ENCODE measurements at places on chromosomes 6 and 20.

- no peak for DNase-seq
Measured at GRCh38 chr6:31299511-31299910, 27.6 kb upstream of the HLA-C start.

DNA sequence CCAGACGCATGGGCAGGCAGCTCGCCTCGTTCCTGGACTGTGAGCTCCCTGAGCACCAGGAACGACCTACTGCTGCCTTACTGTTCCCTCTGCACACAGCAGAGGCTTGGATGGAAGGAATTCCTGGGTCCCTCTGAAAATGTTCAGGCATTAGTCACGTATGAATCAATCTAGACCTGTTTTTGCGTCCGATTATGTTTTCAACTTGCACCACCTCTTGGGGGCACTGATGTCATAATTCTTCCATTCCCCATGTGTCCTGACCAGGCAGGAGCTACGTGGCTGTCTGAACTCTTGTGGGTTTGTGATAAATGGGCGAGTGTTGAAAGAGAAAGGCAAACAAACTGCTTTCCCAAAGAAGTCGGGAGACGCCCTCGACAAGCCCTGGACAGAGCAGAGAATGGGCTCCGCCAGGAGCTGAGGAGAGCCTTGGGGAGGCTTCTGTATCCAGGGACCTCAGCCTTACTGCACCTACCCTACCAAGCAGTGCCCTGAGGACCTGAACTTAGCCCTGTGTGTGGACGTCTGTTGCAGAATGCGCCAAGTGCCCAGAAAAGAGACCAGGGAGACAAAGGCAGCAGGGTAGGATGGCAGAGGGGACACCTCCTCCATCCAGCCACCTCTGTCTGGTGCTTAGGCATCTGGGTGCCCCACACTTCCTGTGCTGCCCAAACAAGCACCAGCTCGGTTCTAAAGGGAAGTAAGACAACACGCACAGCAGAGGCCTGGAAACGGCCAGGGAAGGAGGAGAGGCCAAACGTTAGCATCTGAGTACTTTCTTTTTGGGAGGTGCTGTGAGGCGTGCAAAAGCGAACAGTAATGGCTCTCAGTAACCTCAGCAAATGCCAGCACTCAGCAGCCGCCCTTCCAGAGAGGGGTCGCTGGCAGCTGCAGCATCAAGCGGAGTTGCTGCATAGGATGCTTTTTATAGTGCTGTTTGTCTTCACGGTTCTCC lies 124.2 kb downstream of the LY86 start:
- no peak for DNase-seq

DNA sequence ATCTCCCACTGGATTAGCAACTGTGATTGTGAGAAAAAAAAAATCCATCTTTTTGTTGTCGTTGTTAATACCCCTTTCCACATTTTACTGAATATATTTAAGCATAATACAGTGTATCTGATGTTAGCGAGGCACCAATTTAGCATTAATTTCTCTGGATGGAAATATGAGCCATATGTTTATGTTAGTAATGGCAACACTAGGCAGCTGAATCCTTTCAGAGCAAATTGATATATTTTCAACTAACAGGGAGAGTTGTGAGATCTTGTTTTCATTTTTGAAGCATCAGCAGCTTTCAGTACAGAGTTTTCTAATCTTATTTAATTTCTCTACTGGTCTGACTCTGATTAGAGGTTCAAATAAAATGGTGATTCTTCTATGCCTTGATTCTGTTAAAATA lies 84.8 kb upstream of the HDAC2 start:
- DNase-seq = no peak

- no peak for DNase-seq
Measured at GRCh38 chr6:72824833-72825232, 203.0 kb downstream of the KCNQ5 start.

DNA sequence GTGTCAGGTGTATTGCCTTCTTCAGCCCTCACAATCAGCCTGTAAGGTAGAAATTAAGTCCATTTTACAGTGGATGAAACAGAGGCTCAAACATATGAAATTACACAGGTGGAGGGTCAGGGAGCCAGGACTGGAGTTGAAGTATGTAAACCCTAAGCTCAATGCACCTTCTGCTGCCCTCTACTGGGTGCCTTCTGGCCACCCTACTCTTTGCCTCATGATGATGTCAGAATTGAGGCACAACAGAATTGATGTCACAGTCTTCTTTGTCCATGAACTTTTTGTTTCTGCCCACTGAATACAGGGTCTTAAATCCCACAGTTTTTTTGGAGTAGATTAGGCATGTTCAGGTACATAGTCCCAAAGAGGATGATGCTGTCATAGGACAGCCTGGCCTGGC lies 400.8 kb upstream of the CHD6 start:
- no peak for DNase-seq

DNA sequence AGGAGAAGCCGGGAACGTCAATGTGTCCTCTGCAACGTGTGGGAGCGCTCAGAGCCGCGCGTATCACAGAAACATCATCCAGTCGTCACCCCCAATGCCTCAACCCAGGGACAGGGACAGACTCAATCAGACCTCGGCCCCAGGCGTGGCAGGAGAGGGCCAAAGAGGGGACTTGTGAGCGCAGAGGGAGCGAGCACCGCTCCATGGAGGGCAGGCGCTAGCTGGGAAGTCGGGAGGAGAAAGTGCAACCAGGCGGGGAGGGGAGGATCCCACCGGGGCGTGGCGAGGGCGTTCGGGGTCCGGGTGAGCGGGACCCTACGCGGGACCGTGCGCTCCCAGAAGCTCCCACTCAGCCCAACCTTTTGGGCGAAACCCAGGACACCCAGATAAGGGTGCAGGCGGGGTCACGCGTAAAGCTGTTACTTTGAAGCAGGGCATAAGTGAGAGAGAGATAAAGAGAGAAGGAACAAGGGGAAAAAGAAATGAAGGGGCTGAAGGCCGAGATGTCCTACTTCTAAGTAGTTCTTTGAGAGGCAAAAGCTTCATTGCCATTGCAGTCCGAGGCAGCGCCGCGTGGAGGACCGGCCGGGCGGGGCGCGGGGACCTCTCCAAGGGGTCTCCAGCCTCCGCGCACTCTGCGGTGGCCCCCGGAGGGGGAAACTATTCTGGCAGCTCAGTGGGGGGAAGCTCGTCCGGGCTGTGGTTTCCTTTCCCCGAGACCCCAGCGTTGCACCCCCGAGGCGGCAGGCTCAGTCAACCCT lies 862 bp upstream of the SOBP start:
- DNase-seq = peak; percentile 48

DNA sequence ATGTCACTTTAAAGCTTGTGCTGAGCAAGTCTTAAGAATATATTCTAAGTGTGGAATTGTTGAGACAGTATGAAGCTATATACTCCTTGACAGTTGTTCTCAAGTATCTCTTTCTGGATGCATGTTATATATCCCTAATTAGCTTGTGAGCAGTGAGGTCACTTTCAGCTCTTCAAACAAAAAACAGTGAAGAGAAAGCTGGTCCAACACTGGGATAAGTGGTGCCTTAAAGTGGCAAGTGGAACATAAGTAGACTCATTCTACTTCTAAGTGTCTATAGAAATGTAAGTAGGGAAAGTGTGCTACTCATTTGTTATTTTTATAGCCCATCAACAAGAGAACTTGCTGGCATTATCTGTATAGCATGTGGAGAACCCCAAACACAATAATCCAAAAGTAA lies 133.1 kb upstream of the BACH2 start:
- DNase-seq = no peak

DNA sequence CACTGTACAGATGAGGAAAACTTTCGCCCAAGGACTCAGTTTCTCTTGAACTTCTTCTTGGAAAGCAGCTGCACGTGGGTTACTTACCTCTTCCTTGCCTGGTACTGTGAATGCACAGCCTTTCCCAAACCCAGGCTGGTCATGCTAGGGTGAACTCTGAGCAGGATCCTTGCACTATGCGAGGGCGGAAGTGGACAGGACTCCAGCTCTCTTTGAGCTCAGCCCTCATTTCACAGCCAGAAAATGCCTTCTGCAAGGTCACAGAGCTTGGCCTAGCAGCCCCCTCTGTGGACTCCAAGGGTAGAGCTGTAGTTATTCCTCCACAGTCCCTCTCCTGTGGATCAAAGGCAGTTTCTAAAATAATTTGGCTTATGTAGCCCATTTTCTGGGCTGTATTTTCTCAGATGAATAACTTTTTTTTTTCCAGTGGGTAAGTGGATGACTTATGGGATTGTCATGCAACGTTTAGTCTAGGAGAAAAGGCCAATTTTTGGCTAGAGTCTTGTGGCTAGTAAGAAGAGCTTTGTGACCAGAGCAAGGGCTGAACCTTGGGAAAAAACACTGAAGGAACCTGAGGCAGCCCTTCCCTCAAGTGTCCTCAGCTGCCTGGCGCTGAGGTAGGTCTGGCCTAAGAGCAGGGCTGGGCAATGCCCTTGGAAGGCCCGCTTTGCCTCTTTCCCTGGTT lies 172.7 kb downstream of the SCP2D1 start:
- DNase-seq = no peak

- DNase-seq = no peak
Measured at GRCh38 chr20:24109537-24109936, 121.0 kb upstream of the GGTLC1 start.

DNA sequence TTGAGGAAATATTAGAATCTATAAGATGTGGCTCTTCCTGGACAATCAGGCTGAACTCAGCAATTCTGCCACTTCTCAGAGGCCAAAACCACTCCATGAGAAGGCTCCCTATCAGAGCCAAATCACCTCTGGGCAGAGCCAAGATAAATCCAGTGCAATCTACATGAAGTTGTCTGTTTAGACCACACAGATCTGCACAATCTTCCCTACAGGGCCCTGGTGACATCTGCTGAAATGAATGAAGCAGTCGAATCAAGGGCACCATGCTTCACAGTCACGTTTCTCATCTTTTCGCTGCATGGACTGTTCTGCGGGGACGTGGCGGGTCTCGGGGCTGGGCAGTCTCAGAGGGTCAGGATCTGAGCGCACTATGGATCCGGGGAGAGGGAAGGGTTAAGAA lies 60.1 kb upstream of the CD93 start:
- DNase-seq = no peak

GRCh38 chr6:157867155-157867559 lies 44.1 kb downstream of the SNX9 start:
- DNase-seq = no peak

GRCh38 chr6:80316686-80317231 lies 210.3 kb downstream of the BCKDHB start:
- no peak for DNase-seq

- no peak for DNase-seq
Measured at GRCh38 chr6:157034436-157035230, 257.5 kb downstream of the ARID1B start.

DNA sequence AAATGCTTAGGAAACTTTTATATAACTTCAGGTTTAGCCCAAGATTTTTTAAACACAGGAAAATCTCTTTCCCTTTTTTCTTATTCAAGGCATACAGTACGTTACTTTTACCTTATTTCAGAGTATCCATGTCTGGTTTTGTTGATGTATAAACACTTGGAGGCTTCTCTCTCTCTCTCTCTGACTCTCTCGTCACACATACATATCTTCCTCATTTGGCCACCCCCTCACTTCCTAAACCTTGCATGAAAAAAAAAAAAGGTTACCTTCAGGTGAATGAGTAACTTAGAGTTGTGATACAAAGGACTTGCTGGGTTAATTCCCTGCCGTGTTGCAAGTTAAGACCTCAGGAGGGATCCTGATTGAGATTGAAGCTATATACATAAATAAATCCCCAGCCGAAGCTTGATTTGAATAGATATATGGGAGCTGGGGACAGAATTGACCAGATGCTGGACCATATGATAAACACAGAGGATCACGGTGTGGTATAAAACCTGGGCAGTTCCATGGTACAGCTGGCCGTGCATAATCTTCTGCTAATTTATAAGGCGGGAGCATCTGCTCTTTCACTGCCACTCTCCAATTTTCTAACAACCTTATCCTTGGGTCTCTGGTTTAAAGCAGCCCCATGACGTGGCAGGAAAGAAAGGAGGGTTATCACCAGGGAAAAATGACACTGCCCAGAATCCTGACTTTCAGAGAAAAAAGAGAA lies 55.1 kb upstream of the IL20RA start:
- no peak for DNase-seq

DNA sequence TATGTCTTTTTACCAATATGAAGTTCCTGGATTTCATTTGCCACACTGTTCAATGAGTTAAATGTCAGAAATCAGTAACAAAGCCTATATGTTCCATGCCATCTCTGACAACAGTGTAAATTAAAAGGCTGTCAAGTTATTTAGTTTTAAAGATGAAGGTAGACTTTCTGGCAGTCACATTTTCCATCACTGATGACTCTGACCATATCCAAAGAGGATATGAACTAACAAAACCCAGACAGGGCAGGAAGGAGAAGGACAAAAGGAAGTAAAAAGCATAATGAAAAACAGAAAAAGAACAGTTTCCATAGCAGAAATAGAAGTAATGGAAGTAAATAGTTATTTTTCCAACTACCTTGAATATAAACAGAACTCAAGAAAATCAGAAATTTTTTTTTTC lies 242.3 kb downstream of the UBE3D start:
- DNase-seq = no peak

GRCh38 chr20:56200456-56200855 lies 48.1 kb upstream of the MC3R start:
- no peak for DNase-seq

DNA sequence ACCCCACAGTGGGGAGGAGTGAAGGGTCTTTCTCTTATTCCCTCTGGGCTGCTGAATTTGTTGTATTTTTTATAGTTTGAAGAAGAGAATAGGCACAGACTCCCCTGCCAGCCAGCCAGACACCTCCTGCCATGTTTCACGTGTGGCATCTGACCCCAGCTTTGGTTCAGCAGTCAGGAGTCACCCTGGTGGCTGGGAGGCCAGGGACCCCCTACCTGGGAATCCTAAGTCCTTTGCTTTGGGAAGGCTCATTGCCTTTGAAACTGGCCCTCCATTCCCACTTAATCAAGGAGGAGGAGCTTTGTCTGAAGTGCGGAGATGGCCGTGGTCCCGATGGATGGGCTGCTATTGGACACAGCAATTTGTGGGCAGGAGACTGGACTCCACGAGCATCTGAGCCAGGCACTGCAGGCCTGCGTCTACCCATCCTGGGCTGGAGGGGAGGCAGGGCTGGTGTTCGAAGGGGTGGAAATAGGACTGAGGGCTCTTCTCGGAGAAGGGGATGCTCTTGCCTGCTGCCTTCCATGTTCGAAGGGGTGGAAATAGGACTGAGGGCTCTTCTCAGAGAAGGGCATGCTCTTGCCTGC lies 196.1 kb downstream of the DLL1 start:
- no peak for DNase-seq

DNA sequence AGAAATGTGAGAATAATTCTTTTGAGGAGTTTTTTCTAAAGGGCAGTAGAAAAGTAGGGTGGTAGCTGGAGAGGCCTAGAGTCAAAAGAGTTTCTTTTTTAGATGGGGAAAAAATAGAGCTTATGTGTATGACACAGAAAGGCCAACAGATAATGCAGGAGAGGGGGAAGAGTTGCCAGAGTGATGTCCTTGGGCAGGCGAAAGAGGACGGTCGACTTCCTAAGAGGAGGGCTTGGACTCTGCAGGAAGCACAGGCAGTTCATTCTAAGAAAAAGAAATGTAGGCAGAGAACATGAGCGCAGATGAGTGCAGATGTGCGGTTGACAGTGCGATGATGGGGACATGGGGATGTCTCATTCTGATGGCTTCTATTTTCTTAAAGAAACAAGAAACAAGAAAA lies 68.9 kb downstream of the PAK5 start:
- no peak for DNase-seq

- DNase-seq = no peak
Measured at GRCh38 chr6:76466286-76466685, 393.8 kb upstream of the IMPG1 start.

GRCh38 chr6:13872681-13873080 lies 52.1 kb upstream of the RNF182 start:
- DNase-seq = no peak

- no peak for DNase-seq
Measured at GRCh38 chr20:23192469-23192868, 106.3 kb upstream of the CD93 start.

GRCh38 chr6:158666628-158667359 lies 16.9 kb downstream of the SYTL3 start:
- no peak for DNase-seq
